ENCODE measurements at places on chromosomes 5 and 9.

- DNase-seq, result no peak
These were observed 71.1 kb upstream of the NEURL1B start for GRCh38 chr5:172569861-172570558.

GRCh38 chr9:113511856-113512761, 48.6 kb downstream of the RGS3 start:
- peak; percentile 51 for DNase-seq

- no peak for DNase-seq
These were observed 89.6 kb downstream of the TARS1 start for GRCh38 chr5:33530183-33531036.

GRCh38 chr9:81455462-81456219, 233.7 kb downstream of the TLE1 start:
- no peak for DNase-seq

DNA sequence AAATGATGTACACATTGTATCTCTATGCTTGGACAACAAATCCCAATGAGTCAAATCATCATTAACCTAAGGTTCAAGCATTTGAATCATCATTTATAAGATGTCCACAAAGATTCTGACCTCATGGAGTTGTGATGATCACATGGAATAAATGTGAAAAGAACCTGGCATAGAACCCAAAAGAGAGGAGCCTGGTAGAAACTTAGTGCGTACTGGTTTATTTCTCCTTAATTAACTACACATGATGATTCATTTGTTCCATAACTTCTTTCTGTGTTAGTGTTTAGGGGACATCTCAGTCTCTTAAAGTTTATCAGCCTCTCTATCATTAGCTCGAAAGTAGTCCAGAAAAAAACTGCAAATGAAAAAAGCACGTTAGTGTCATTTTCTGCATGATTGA, 411.6 kb downstream of the BRINP1 start:
- no peak for DNase-seq

- no peak for DNase-seq
These were observed 138.1 kb downstream of the C5orf15 start for GRCh38 chr5:133830281-133830680.

Data from stimulated activated CD4-positive, alpha-beta T cell treated with anti-CD3 and anti-CD28 coated beads, Interleukin-1b, Interleukin-23, amount 100 ng/mL, for 4 hours (primary cell).